Chondrocyte (in vitro differentiated cells): ENCODE measurements at places on chromosomes 16 and 17. TPM values are rescaled to one million over a fixed set of nuclear protein-coding genes. Genes with fewer than 3 reads are reported as not detected.

GRCh38 chr17:29393436-29393835, 3.3 kb downstream of the TAOK1 start:
- no peaks in the 10 kb centered on the region for H3K27me3 ChIP-seq
- peak overlapping the region; percentile 5 for H3K4me3 ChIP-seq
- H3K36me3 ChIP-seq, result no peaks in the 10 kb centered on the region
- peaks cover 40% of the 10 kb centered on the region for H3K4me1 ChIP-seq
- DNase-seq, result no peak
- peak overlapping the region; percentile 87 for H3K27ac ChIP-seq

- peaks cover 20% of the 10 kb centered on the region for H3K36me3 ChIP-seq
- H3K4me3 ChIP-seq, result no peak overlapping the region
- no peaks in the 10 kb centered on the region for H3K4me1 ChIP-seq
- H3K27ac ChIP-seq, result no peak overlapping the region
- H3K27me3 ChIP-seq, result no peaks in the 10 kb centered on the region
Measured at GRCh38 chr16:53695070-53695469, 8.6 kb downstream of the RPGRIP1L start.

DNA sequence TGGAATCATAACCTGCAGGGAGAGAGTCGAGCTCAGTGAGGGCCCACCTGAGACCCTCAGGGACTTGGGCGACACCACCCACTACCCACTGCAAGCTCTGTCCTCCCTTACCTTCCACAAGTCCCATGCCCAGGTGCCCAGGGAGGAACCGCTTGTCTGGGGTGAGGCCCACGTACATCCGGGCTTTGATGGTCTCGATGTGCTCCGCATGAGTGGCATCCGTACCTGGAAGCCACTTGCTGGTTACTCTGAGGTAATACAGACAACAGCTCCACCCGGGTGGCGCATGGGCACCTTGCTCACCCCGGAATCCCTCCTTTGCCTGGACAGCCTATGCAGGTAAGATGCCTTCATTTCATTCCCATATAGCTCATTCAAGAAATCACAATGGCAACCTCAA, 24.8 kb downstream of the MIEF2 start:
- H3K4me1 ChIP-seq, result no peaks in the 10 kb centered on the region
- no peak for DNase-seq
- H3K27ac ChIP-seq, result no peak overlapping the region
- H3K27me3 ChIP-seq, result no peaks in the 10 kb centered on the region

C16orf86 gene
- 0.82 to 3.1 TPM (median 0.85 TPM) in 3 replicates for total RNA-seq

SLFN5 gene
- 36.2 to 90.5 TPM (median 89.4 TPM) in 3 replicates for total RNA-seq

GRCh38 chr17:29116804-29117753, 63.1 kb downstream of the MYO18A start:
- peaks cover 9% of the 10 kb centered on the region for H3K4me1 ChIP-seq
- no peak overlapping the region for H3K27ac ChIP-seq
- H3K27me3 ChIP-seq, result no peaks in the 10 kb centered on the region
- H3K36me3 ChIP-seq, result peaks cover 8% of the 10 kb centered on the region

DNA sequence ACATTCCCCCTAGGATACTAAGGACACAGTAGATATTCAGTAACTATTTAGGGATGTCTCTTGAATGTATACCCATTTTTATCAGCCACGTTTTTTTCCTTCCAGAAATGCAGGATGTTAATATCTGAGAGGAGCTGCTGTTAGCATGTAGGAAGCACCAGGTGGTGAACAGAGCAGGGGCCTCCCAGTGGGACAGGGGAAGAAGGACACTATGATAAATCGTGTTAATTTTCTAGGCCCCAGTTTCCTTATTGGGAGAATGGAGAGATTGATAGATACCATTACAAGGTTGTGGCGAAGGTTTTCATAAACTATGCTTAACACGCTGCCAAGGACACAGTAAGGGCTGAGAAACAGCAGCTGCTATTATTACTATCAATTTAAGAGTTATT, 45.4 kb downstream of the PRSS54 start:
- peaks cover 17% of the 10 kb centered on the region for H3K4me1 ChIP-seq
- H3K27ac ChIP-seq, result peak overlapping the region; percentile 45
- no peaks in the 10 kb centered on the region for H3K36me3 ChIP-seq
- peaks cover 13% of the 10 kb centered on the region for H3K27me3 ChIP-seq
- DNase-seq, result no peak
- H3K4me3 ChIP-seq, result peak overlapping the region; percentile 88

DNA sequence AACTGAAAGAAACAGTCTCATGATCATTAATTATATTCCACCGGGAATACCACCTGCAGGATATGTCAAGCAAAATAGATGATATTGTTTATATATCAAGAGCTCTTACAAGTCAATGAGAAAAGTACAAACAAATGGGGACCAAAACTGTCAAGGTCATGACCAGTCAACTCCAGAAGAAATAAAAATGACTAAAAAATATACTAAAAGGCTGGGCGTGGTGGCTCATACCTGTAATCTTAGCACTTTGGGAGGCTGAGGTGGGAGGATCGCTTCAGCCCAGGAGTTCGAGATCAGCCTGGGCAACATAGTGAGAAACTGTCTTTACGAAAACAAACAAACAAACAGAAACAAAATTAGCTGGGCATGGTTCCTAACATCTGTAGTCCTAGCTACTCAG, 49.8 kb upstream of the SCNN1B start:
- H3K4me3 ChIP-seq, result no peak overlapping the region
- no peak overlapping the region for H3K27ac ChIP-seq
- H3K4me1 ChIP-seq, result no peaks in the 10 kb centered on the region
- H3K36me3 ChIP-seq, result no peaks in the 10 kb centered on the region
- peaks cover 5% of the 10 kb centered on the region for H3K27me3 ChIP-seq

GRCh38 chr17:72407336-72407909, 286.6 kb downstream of the SOX9 start:
- no peak for DNase-seq
- H3K27me3 ChIP-seq, result no peaks in the 10 kb centered on the region
- peak overlapping the region; percentile 67 for H3K27ac ChIP-seq
- no peak overlapping the region for H3K4me3 ChIP-seq
- H3K4me1 ChIP-seq, result peaks cover 51% of the 10 kb centered on the region
- peaks cover 4% of the 10 kb centered on the region for H3K36me3 ChIP-seq

- no peak overlapping the region for H3K4me3 ChIP-seq
- peaks cover 32% of the 10 kb centered on the region for H3K36me3 ChIP-seq
- DNase-seq, result no peak
- no peak overlapping the region for H3K27ac ChIP-seq
- H3K4me1 ChIP-seq, result no peaks in the 10 kb centered on the region
Measured at GRCh38 chr16:27515874-27516353, 33.8 kb downstream of the GTF3C1 start.

DNA sequence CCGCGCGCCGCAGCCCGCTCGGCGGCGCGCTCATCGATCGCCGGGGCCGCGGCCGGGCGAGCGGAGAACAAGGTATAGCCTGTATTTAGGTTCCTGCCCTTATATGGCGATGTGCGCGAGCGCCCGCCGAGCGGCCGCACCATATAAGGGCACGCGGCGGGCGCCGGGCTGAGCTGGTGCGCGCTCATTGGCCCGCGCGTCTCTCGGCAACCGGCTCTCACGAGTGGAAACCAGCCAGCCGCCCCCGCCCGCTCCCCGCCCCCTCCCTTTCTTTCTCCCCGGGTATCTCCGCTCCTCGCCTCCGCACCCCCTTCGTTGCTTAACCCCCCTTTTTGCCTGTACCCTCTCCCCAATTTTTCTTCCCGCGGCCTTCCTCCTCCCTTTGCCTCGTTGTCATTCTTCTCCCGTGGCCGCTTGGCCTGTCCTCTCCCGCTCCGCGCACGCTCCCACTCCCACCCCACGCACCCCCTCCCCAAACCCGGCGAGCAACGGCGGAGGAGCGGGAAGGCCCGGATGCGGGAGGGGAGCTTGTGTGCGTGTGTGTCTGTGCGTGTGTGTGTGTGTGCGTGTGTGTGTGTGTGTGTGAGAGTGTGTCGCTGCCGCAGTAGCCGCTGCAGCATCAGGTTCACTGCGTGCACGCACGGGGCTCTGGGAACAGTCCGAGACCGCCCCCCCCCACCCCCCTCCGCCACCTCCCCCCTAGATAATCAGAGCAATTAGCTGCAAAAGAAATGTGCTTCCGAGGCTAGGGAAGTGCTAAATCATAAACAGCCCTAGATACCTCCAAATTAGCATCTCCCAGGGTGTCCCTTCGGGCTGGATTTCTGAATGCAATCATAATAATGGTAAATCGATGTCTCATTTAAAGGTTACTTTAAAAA, 13.5 kb upstream of the CBX8 start:
- H3K27ac ChIP-seq, result no peak overlapping the region
- peaks cover 48% of the 10 kb centered on the region for H3K27me3 ChIP-seq
- no peak for DNase-seq
- no peaks in the 10 kb centered on the region for H3K36me3 ChIP-seq
- peak overlapping the region; percentile 53 for H3K4me3 ChIP-seq

GRCh38 chr16:72108353-72109102, 14.9 kb downstream of the DHX38 start:
- peaks cover 68% of the 10 kb centered on the region for H3K36me3 ChIP-seq
- H3K4me1 ChIP-seq, result no peaks in the 10 kb centered on the region
- H3K27ac ChIP-seq, result no peak overlapping the region

DNA sequence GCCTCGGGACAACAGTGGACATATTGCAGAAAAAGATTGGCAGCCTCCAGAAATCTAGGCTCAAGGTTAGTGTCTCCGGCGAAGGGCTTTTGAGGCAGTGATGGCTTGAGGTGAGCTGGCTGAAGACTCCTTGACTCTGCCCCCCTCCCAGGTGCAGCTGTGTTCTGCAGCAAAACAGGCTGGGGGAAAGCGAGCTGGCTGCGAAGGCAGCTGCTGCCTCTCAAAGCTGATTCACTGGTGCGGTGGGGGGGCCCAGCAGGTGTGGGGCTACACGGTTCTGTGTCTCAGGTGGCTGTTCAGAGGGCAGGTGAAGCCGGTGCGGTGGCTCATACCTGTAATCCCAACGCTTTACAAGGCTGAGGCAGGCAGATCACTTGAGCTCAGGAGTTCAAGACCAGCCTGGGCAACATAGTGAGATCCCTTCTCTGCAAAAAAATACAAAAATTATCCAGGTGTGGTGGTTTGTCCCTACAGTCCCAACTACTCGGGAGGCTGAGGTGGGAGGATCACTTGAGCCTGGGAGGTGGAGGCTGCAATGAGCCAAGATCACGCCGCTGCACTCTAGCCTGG, 22.9 kb downstream of the C16orf96 start:
- no peaks in the 10 kb centered on the region for H3K27me3 ChIP-seq
- no peak overlapping the region for H3K4me3 ChIP-seq
- peaks cover 11% of the 10 kb centered on the region for H3K4me1 ChIP-seq
- no peaks in the 10 kb centered on the region for H3K36me3 ChIP-seq
- no peak for DNase-seq
- H3K27ac ChIP-seq, result no peak overlapping the region

GRCh38 chr17:61361084-61361483, 38.6 kb upstream of the TBX2 start:
- no peak for DNase-seq
- no peaks in the 10 kb centered on the region for H3K27me3 ChIP-seq
- no peaks in the 10 kb centered on the region for H3K36me3 ChIP-seq
- peak overlapping the region; percentile 42 for H3K27ac ChIP-seq
- H3K4me1 ChIP-seq, result peaks cover 26% of the 10 kb centered on the region

- H3K4me1 ChIP-seq, result peaks cover 11% of the 10 kb centered on the region
- no peaks in the 10 kb centered on the region for H3K27me3 ChIP-seq
- H3K4me3 ChIP-seq, result no peak overlapping the region
Measured at GRCh38 chr17:67421869-67422273, 44.8 kb downstream of the PITPNC1 start.

VPS25 gene
- total RNA-seq, result 52.5 to 63.9 TPM (median 55.1 TPM) in 3 replicates

CHD9NB gene
- 0.85 to 3.1 TPM (median 1.5 TPM) in 3 replicates for total RNA-seq

- no peak overlapping the region for H3K27ac ChIP-seq
- no peaks in the 10 kb centered on the region for H3K4me1 ChIP-seq
- peaks cover 62% of the 10 kb centered on the region for H3K27me3 ChIP-seq
- peaks cover 1% of the 10 kb centered on the region for H3K36me3 ChIP-seq
Measured at GRCh38 chr17:74015316-74015715, 188.2 kb upstream of the RPL38 start.

DNA sequence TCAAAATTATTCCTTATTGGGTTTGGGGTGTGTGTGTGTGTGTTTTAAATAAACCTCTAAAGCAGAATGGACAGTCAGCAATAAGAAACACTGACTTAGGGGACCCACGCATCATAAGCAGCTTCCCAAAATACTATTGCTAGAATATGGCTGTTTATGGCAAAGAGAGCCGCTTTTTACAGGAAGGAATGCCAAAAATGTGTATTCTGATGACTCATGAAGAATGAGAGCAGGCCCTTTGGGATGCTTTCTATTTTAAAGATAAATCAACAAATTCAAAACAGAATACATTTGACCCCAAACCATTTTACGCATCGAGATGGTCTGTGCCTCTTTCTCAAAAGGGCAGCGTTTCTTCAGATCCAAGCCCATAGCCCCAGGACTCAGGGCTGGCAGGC, 37.5 kb downstream of the ARHGAP17 start:
- peak overlapping the region; percentile 50 for H3K4me3 ChIP-seq
- H3K27ac ChIP-seq, result peak overlapping the region; percentile 88
- H3K27me3 ChIP-seq, result no peaks in the 10 kb centered on the region
- H3K36me3 ChIP-seq, result peaks cover 26% of the 10 kb centered on the region

DNA sequence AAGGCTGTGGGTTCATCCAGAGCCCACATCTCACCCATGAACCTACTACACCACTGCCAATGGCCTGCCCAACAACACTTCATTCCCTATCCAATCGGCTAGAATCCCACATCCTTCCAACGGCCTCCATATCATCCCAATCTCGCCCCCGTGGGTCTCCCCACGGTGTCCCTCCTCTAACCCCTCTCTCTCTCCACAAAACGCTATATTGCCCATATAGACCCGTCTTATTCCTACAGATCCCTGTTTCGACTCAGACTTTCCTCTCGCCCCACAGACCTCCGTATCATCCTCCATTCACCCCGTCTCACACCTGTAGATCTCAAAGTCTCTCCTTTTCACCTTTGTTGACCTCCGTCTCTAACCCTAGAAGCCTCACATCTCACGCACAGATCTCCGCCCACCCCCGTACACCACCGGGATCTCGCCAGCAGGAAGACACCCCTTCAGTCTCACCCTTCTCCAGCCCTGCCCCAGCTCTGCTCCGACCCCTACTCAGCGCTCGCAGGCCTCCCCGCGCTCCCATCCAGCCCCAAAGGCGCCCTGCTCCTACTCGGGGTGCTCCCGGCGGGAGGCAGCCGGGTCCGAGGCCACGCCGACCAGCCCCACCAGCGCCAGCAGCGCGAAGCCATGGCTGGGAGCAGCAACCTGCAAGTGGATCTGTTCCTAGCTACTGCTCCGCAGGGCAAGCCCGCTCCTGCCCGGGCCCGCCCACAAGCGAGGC, at the start of gene FDXR:
Gene FDXR (minus strand): TSS at position 682 of the 724 bp plus-strand sequence. CDS start 50 bp downstream, at position 632.
- H3K27ac ChIP-seq, result peak within 1 kb of the TSS; percentile 96
- peaks cover 4% of the 10 kb centered on the region for H3K27me3 ChIP-seq
- H3K36me3 ChIP-seq, result no peaks in the 10 kb centered on the region
- peaks cover 24% of the 10 kb centered on the region for H3K4me1 ChIP-seq

PLA2G10 gene
- total RNA-seq, result not detected in 3 replicates

- H3K27ac ChIP-seq, result no peak overlapping the region
- H3K36me3 ChIP-seq, result no peaks in the 10 kb centered on the region
- H3K4me3 ChIP-seq, result no peak overlapping the region
- no peaks in the 10 kb centered on the region for H3K4me1 ChIP-seq
- H3K27me3 ChIP-seq, result peaks cover 6% of the 10 kb centered on the region
Measured at GRCh38 chr17:43634591-43635125, 27.1 kb downstream of the MEOX1 start.

DNA sequence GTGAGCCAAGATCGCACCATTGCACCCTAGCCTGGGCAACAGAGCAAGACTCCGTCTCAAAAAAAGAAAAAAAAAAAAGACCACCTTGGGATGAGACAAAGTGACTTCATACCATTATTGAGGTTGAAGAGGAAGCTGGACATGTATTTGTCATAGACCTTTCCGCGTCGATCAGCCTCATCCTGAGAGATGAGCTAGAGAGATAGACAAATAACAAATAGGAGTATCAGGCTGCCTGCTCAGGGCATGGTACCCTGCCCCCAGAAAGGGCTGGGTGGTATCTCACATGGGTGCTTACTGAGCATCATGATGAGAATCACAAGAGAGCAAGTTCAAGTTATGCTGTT, 22.1 kb downstream of the CNTNAP1 start:
- peaks cover 41% of the 10 kb centered on the region for H3K36me3 ChIP-seq
- no peaks in the 10 kb centered on the region for H3K27me3 ChIP-seq
- no peak overlapping the region for H3K4me3 ChIP-seq
- H3K27ac ChIP-seq, result no peak overlapping the region
- no peak for DNase-seq
